Testis (tissue), 5 donors: ENCODE measurements at places on chromosomes 11 and 22.
A peak's percentile ranks its signal among the peaks of the same experiment; 100 is the strongest.

- DNase-seq, result no peak
Measured at GRCh38 chr22:40982482-40983385, 31.6 kb downstream of the RBX1 start.

DNA sequence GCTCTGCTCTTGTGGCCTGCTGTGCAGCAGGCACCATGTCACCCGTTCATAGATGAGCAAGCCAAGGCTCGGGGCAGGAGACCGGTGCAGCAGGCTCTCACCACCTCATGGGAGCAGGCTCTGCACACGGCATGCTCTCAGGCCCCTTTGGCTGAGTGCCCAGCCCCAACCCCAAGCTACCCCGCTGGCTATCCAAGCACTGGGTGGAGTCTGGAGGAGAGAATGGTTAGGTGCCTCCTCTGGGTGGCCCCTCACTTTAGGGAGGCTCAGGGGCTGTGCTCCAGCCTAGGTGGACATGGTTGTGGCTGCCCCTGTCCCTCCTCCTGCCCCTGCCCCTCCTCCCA lies 199.9 kb downstream of the IGLL1 start:
- no peak for DNase-seq

DNA sequence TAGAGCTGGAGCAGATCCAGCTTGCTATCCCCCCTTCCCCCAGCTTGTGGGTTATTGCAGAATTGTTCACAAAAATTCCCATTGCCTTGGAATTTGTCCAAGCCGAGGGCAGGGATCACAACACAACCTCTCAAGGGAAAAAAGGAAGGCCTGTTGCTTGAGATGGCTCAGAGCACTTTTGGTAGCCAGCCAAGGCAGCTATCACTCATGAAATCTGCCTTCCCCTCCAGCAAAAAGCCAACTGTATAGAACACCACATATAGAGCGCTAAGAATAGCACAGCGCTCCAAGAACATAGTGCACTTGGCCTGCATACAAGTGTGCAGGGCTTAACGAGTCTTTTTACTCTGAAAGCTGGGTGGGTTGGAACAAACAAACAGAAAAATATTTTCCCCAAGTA lies 46.2 kb downstream of the FAM83F start:
- DNase-seq, result peak; percentile 72

GRCh38 chr11:76209375-76209972 lies 3.2 kb upstream of the WNT11 start:
- DNase-seq, result no peak

- no peak for DNase-seq
Measured at GRCh38 chr11:79667380-79667779, 226.6 kb upstream of the TENM4 start.

GRCh38 chr22:41915035-41915785 lies at the start of gene SHISA8:
TSS of gene SHISA8 (minus strand) at chr22:41915074. CDS start at chr22:41914667, 407 bp downstream.
- DNase-seq, result peak; percentile 60

DNA sequence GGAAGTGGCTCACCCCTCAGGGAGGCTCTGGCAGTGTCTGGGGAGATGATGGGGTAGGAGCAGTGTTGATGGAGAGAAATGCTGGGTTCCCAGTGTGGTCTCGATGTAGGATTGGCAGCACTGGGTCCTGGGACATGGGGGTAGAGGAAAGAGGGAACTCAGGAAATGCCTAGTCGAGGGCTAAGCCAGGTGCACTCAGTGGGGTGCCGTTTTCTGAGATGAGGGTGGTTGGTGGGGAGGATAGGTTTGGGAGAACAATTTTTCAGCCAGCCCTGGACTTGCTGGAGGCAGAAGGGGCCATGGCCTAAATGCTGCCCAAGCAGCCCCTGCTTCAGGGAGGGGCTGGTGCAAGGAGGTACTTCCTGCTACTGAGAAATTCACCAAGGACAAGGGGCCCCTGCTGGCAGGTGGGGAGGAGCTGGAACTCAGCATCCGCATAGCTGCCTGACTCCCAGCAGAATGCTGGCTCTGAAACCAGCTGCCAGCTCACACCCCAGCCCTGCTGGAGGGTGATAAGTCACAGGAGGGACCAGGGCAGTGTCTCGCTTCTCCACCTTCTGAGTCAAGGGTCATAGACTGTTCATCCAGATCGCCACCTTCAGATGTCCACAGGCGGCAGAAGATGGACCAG lies 6.0 kb downstream of the CCDC157 start:
- DNase-seq, result no peak

- DNase-seq, result peak; percentile 7
Measured at GRCh38 chr22:21450858-21451353, 16.3 kb upstream of the TMEM191C start.

DNA sequence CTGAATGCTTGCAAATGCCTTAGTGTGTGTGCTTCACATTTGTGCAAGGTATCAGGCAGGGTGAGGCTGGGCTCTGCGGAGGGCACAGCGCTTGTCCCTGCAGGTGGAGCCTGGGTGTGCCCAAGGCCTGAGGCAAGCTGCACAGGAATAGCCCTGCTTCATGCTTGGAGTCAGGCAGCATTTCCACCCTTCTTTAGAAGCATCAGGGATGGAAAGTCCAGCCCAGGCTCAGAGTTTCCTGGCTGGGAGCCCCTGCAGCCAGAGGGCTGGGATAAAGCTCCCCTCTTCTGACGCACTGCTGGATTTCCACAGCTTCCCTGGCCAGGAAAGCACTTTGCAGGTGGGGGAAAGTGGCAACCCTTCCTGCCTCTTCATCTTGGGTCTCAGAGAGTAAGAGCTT lies 63.4 kb downstream of the GALNT18 start:
- no peak for DNase-seq

- peak; percentile 30 for DNase-seq
Measured at GRCh38 chr22:45344334-45344733, 34.6 kb downstream of the FAM118A start.

- DNase-seq, result no peak
Measured at GRCh38 chr22:41642331-41643110, 21.4 kb downstream of the XRCC6 start.

DNA sequence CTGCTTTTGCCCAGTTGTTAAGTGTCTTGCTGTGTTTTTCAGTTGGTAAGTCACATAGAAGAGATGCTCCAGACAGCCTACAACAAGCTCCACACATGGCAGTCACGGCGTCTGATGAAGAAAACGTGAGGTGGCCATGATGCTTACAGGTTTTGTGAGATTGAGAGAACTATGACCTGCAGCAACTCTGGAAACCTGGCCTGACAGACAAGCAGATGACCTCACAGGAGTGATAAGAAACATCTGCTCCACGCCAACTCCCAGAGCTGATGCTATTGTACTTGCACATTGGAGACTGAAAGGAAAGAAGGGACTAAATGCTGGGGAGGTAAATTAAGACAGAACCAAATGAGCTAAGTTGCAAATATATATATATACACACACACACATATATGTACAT lies 28.6 kb upstream of the LDHA start:
- DNase-seq, result no peak

DNA sequence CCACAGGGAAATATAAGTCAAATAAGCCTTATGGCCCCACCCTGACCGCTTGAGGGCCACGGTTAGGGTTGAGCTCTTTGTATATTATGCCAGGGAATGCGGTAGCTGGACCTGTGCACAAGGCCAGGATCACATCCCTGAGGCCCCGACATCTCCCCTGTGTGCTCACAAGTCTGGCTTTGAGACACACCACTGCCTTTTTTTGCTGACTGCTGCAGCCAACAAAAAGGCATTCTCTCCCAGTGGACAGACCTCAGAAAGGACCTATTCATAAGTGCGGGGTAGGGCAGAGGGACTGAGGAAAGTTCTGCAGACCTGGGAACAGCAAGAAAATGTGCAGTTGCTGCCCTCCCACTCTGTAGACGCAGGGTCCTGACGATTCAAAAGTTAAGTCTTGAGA lies 3.4 kb upstream of the SIDT2 start:
- no peak for DNase-seq

DNA sequence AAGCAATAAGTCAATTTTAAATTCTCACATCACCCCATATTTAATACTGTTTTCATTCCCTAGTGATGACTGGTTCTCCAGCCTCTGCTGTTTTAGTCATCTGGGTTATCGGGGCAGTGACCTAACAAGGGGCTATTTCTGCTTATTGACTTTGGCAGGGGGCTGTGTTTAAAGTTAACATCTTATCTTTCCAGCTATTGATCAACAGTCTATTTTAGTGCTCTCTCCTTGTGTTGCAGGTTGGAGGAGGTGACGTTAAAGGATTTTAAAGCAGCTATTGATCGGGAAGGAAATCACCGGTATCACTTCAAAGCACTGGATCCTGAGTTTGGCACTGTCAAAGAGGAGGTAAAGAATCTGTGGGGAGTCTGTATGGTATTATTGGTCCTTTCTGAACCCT lies 7.7 kb upstream of the DLAT start:
- DNase-seq, result no peak

- DNase-seq, result no peak
Measured at GRCh38 chr11:116118138-116118470, 613.9 kb upstream of the CADM1 start.

DNA sequence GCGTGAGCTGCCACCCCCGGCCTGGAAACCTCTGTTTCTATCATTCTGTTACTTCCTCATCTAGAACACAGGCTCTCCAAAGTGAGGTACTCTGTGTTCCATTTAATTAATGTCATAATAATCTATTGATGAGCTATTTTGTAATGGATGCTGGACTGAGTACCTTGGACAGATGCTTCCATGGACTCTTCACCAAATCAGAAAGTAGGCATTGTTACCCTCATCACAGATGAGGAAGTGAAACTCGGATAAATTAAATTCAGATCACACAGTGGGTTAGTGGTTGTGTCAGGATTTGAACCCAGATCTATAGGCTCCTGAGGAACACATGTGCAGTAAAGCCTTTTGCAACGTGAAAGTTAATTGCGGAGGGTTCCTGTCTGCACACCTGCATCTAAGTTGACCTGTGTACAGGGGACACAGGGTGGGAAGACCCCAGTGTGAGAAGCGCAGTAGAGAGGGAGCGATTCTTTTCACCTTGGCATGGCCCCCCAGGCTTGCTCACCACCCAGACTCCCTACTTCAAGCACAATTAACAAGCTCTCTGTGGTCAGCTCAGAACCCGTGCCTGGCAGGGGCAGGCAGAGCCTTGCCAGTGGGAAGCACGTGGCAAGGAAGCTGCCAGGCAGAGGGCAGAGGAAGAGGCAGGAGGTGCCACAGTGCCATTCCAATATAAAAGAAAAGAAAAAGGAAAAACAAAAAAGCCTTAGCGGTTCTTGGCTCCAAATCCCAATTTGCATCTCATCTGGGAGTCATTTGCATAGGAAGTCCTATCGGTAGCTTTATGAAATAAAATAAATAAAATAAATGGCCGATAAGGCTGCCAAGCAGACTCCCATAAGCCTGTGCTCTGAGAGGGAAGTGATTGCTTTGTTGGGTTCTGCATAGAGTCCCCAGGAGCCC lies 239.3 kb downstream of the GRIK4 start:
- DNase-seq, result no peak

DNA sequence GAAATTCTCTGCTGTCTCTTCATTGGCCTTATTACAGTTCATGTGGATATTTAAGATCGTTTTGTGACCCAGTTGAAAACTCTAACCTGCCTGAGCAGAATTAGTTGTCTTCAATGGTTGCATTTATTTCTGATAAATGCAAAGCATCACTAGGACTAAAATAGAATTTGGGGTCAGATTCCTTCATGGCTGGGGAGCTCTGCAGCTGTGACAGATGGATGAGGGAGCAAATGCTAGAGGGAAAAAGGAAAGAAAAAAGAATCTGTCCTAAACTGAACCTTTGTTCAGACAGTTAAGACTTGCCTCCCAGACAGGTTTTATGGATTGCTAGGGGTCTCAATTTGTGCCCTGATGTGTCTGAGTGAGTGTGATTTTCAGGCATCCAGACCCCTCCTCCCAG lies 113.0 kb downstream of the SYT9 start:
- no peak for DNase-seq

GRCh38 chr11:65700399-65700798 lies 11.7 kb upstream of the KAT5 start:
- DNase-seq, result no peak

DNA sequence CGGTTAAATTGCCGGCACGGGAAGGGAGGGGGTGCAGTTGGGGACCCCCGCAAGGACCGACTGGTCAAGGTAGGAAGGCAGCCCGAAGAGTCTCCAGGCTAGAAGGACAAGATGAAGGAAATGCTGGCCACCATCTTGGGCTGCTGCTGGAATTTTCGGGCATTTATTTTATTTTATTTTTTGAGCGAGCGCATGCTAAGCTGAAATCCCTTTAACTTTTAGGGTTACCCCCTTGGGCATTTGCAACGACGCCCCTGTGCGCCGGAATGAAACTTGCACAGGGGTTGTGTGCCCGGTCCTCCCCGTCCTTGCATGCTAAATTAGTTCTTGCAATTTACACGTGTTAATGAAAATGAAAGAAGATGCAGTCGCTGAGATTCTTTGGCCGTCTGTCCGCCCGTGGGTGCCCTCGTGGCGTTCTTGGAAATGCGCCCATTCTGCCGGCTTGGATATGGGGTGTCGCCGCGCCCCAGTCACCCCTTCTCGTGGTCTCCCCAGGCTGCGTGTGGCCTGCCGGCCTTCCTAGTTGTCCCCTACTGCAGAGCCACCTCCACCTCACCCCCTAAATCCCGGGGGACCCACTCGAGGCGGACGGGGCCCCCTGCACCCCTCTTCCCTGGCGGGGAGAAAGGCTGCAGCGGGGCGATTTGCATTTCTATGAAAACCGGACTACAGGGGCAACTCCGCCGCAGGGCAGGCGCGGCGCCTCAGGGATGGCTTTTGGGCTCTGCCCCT lies 529 bp upstream of the CCND1 start:
- DNase-seq, result no peak

- no peak for DNase-seq
Measured at GRCh38 chr11:126482586-126483108, 127.2 kb downstream of the ST3GAL4 start.

- no peak for DNase-seq
Measured at GRCh38 chr22:31081963-31082605, 966 bp downstream of the SMTN start.

- no peak for DNase-seq
Measured at GRCh38 chr22:37482244-37482643, 3.9 kb downstream of the MFNG start.

GRCh38 chr11:120211522-120212258 lies 858 bp downstream of the OAF start:
- DNase-seq, result no peak

DNA sequence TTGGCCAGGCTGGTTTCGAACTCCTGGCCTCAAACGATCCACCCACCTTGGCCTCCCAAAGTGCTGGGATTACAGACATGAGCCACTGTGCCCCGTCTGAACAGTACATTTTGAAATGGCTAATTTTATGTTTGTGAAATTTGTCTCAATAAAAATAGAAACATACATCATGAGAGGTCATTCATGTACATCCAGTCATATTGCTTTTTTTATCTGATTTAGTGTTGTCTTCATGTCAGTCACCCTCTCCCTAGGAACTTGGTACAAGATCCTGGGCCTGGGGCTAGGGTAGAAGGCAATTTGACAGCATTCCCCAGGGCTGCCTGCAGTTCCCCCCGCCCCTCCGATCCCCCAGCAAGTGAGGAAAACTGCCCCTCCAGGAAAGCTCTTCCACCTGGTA lies 46.6 kb upstream of the RBFOX2 start:
- no peak for DNase-seq

DNA sequence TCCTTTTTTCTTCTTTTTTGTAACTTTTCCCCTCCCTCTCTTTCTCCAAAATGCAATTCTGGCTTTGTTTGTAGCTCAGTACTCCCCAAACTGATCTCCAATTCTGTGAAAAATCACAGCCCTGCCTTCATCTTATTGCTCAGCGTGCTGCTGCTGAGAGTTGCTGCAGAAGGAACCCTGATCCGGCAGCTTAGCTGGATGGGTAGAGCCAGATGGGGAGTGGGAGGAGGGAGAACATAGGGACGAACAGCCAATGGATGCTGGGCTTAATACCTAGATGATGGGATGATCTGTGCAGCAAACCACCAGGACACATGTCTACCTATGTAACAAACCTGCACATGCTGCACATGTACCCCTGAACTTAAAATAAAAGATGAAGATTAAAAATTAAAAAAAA lies 47.5 kb upstream of the E2F8 start:
- no peak for DNase-seq

GRCh38 chr11:77068457-77069335 lies 1.9 kb downstream of the CAPN5 start:
- DNase-seq, result no peak
